ENCODE measurements at places on chromosomes 6 and 20. TPM values are rescaled to one million over a fixed set of nuclear protein-coding genes. Genes with fewer than 3 reads are reported as not detected.

RAET1L gene
- not detected for polyA plus RNA-seq

ADGRF5 gene
- not detected for polyA plus RNA-seq

FOXQ1 gene
- polyA plus RNA-seq: not detected

MAS1L gene
- polyA plus RNA-seq: not detected

ZFP57 gene
- polyA plus RNA-seq: 2.2 TPM

HDGFL1 gene
- polyA plus RNA-seq: not detected

DNA sequence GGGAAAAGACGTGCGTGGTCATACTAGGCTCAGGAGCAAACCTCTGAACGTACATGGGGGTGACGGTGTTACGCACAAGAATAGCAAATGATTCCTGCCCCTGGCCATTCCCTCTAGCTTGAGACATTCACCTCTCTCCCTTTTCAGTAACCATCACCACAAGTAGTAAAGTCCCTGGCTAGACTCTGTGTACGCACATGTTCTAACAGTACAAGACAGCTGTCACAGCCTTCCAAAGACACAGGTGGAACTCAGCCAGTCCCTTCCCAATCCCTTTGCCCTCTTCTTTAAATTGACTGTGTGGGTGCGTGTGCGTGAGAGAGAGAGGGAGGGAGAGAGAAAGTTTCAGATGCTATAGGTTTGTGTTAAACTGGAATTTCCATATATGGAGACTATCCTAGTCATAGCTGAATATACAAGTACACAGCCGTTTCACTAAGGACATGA is 67.3 kb downstream of the LY86 start:
- DNase-seq: no peak
- H3K27ac ChIP-seq: no peak overlapping the region
- H3K4me3 ChIP-seq: no peak overlapping the region
- peaks cover 64% of the 10 kb centered on the region for H3K4me1 ChIP-seq
- H3K36me3 ChIP-seq: no peaks in the 10 kb centered on the region
- H3K27me3 ChIP-seq: no peaks in the 10 kb centered on the region

DNA sequence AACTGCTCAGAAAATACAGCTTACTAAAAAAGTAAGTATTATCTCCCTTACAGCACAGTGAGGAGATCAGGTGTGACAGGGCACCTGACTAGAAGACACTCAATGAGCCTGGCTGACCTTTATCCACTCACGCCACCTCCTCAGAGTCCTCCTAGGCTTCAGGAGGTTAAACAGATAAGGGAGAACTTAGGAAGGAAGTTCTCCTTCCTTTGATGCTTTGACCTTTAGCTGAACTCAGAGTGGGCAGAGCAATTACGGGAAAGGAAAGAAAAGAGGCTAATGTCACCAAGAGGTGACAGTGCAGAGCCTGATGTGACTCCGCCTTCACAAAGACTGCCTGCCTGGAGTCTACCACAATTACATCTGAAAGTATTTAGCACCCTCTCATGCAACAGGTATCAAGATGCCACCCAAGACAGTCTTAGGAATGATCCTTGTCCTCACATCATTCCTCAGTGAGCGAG is 36.7 kb downstream of the MAN1A1 start:
- no peak overlapping the region for H3K27ac ChIP-seq
- peak overlapping the region; percentile 35 for H3K4me3 ChIP-seq
- no peaks in the 10 kb centered on the region for H3K36me3 ChIP-seq
- peaks cover 50% of the 10 kb centered on the region for H3K4me1 ChIP-seq

DNA sequence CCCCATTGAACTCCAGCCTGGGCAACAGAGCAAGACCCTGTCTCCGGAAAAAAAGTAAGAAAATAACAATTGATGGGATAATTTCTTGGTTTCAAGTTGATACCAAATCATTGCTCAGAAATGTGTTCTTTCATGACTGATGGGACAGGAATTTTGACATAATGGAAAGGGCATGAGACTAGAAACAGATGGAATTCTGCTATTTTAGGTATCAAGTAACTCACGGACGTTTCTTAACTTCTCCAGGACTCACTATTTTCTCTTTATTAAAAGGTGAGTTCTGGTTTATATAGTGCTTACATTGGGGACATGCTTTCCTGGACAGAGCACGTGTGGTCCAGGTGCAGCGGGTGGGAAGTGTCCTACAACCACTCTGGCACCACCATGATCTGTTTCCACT is 6.0 kb upstream of the DSP start:
- H3K27ac ChIP-seq: no peak overlapping the region
- H3K36me3 ChIP-seq: no peaks in the 10 kb centered on the region
- DNase-seq: no peak
- no peak overlapping the region for H3K4me3 ChIP-seq

- H3K4me1 ChIP-seq: no peaks in the 10 kb centered on the region
- DNase-seq: no peak
- H3K4me3 ChIP-seq: no peak overlapping the region
- no peaks in the 10 kb centered on the region for H3K27me3 ChIP-seq
- no peaks in the 10 kb centered on the region for H3K36me3 ChIP-seq
These were observed 35.4 kb upstream of the PRSS35 start for GRCh38 chr6:83476971-83477370.

DNA sequence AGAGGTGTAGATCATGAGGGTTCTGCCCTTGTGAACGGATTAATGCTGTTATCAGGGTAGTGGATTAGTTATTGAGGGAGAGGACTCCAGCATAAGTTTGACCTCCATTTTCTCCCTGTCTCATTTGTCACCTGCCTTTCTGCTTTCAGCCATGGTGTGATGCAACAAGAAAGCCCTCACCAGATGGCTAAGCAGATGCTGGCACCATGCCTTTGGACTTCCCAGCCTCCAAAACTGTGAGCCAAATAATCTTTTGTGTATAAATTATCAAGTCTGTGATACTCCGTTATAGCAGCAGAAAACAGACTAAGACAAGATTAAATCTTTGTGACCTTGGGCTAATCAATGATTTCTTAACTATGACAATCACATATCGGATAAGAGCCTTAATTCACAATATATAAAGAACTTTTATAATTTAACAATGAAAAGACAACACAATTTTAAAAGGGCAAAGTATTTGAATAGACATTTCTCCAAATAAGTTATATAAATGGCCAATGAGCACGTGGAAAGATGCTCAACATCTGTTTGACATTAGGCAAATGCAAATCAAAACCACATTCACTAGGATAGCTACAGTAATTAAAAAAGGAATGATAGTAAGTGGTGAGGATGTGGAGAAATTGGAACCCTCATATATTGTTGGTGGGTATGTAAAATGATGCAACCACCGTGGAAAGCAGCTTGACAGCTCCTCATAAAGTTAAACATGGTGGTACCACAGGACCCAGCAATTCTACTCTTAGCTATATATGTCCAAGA is 45.3 kb upstream of the IFNGR1 start:
- H3K4me1 ChIP-seq: peaks cover 12% of the 10 kb centered on the region
- H3K4me3 ChIP-seq: no peak overlapping the region
- H3K27ac ChIP-seq: no peak overlapping the region
- DNase-seq: no peak
- no peaks in the 10 kb centered on the region for H3K36me3 ChIP-seq

DNA sequence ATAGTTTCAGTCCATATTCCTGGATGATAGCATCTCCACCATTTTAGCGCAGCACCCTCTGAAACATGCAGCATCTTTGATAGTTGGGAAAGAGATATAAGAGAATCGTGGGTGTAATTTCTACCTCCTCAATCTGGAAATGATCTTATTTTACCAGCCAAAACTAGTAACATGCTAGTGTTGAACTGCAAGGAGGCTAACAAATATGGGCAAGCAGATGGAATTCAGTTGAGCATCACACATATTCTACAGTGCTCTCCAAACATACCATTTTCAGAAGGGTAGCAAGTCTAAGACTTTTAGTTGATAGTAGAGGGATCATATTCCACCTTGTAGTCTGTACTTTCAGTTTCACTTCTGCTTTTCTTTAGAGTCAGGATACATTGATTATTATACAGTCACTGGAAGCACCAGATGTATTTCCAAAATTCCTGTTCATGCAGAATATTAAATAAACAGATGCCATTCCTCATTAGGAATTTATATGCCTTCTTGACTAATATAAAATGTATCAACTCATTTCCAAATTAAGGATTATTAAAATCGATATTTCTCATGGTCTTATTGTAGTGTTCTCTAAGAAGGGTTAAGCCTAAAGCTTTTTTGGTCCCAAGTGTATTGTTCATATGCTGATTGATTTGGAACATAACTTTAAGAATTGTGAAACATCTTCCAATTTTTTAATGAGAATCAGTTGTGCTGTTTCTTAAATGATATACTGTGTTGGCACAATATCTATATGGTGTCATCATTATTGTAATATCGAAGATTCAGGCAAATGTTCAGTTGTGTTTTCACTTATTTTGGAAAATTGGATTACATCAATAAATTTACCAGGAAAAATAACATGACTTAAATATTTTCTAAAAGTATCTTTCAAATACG is 362.0 kb downstream of the CENPW start:
- no peak overlapping the region for H3K27ac ChIP-seq
- no peaks in the 10 kb centered on the region for H3K4me1 ChIP-seq
- DNase-seq: no peak
- H3K27me3 ChIP-seq: no peaks in the 10 kb centered on the region
- H3K36me3 ChIP-seq: no peaks in the 10 kb centered on the region

- no peak overlapping the region for H3K27ac ChIP-seq
- DNase-seq: no peak
- H3K4me3 ChIP-seq: no peak overlapping the region
- no peaks in the 10 kb centered on the region for H3K27me3 ChIP-seq
These were observed 14.2 kb downstream of the NDUFAF5 start for GRCh38 chr20:13799040-13799439.

DNA sequence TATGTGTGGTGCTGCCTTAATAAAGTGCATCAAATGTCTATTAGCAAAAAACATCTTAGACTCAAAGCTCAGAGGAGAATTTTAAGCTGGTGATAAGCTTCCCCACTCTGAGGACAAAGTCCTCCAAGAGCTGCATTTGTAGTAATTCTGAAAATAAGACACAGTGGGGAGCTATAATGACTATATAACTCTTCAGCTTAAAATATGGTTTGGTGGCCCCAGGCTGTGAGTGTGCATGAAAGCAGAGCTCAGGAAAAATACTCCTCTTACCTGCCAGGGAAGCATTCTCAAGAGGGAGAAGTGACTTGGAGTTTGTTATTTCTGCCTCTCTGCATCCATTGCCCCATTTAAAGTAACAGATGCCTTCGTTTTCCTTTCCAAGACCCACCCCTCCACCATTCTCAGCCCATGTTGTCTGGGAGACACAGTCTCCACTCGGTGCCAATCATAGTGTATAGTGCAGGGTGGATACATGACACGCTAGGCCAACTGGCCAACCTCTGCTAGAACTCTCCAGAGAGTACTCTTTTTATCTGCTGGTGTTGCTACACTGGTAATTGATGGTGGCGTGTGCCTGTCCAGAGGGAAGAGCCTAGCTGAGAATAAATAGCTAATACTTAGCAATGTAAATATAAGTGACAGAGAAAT is 229.2 kb downstream of the PHF3 start:
- no peaks in the 10 kb centered on the region for H3K4me1 ChIP-seq
- DNase-seq: no peak
- H3K4me3 ChIP-seq: no peak overlapping the region
- H3K36me3 ChIP-seq: no peaks in the 10 kb centered on the region
- H3K27me3 ChIP-seq: no peaks in the 10 kb centered on the region
- H3K27ac ChIP-seq: no peak overlapping the region

DNA sequence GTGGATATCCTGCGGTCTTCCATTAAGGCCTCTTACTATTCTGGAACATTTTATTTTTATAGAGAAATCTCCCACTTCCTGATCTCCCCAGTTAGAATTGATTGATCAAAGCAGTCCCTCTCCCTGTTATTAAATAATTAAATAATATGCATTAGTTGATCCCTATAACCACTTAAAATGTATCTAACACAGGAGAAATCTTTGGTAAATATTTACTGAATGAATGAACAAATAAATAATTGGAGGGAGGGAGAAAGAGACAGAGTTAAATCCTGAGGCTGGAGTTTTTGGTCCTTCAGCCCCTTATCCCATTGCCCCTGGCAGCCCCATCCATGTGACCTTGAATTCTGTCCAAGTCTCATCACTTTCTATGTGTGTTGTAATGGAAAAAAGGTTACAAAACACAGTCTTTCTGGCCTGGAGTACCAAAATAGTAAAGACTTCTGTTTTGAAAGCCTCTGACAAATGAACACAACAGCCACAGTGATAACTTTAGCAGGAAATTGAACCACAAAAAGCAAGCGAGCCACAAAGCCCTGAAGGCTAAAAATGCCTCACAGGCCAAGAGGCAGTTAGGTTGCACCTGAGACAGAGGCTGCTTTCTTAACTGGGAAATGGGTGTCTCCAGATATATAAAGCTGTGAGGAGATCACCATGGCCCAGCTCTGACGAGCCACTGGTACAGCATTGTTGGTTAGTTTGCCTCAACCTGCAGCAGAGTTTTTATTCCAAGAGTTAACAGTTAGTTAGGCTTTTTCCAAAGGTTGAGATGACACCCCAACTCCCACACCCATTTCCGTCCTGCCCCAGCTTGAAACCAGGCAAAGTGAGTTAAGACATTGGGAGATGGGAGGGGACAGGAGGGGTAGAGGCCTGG is 11.3 kb downstream of the NT5E start:
- DNase-seq: peak; percentile 70
- no peaks in the 10 kb centered on the region for H3K36me3 ChIP-seq
- H3K4me3 ChIP-seq: no peak overlapping the region
- H3K4me1 ChIP-seq: peaks cover 43% of the 10 kb centered on the region

DNA sequence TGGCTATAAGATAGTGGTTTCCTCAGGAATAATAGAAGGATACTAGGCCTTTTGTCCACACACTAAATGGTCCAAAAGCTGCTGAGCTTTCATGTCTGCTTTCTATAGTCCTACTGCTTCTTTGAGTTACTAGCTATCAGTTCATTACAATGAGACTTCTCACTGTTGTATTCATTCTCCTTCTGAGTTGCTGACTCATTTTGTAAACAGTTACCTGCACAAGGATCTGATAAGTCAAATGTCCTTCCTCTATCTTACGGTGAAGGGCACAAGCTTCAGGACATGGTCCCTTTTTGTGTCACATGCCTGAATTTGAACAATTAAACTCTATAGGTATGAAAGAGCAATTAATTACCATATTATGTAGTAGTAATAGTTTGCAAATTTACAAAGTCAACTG is 90.5 kb downstream of the MAN1A1 start:
- no peak overlapping the region for H3K27ac ChIP-seq
- H3K36me3 ChIP-seq: no peaks in the 10 kb centered on the region
- no peak for DNase-seq
- H3K27me3 ChIP-seq: no peaks in the 10 kb centered on the region
- H3K4me3 ChIP-seq: no peak overlapping the region
- peaks cover 9% of the 10 kb centered on the region for H3K4me1 ChIP-seq

- H3K36me3 ChIP-seq: no peaks in the 10 kb centered on the region
- no peaks in the 10 kb centered on the region for H3K27me3 ChIP-seq
- H3K4me3 ChIP-seq: no peak overlapping the region
- H3K27ac ChIP-seq: no peak overlapping the region
- DNase-seq: no peak
These were observed 35.6 kb downstream of the RIOK1 start for GRCh38 chr6:7424967-7425807.

- no peak overlapping the region for H3K4me3 ChIP-seq
- no peaks in the 10 kb centered on the region for H3K36me3 ChIP-seq
- no peaks in the 10 kb centered on the region for H3K27me3 ChIP-seq
- DNase-seq: no peak
- peaks cover 5% of the 10 kb centered on the region for H3K4me1 ChIP-seq
- H3K27ac ChIP-seq: no peak overlapping the region
These were observed 266.0 kb upstream of the CITED2 start for GRCh38 chr6:139640448-139640847.

- peaks cover 24% of the 10 kb centered on the region for H3K4me1 ChIP-seq
- H3K27me3 ChIP-seq: peaks cover 3% of the 10 kb centered on the region
- peak; percentile 82 for DNase-seq
- H3K36me3 ChIP-seq: no peaks in the 10 kb centered on the region
- H3K4me3 ChIP-seq: peak overlapping the region; percentile 42
These were observed 83.1 kb downstream of the IRF4 start for GRCh38 chr6:474453-475185.

- H3K36me3 ChIP-seq: no peaks in the 10 kb centered on the region
- no peak for DNase-seq
- H3K27ac ChIP-seq: no peak overlapping the region
- H3K4me3 ChIP-seq: no peak overlapping the region
- peaks cover 10% of the 10 kb centered on the region for H3K4me1 ChIP-seq
These were observed 23.9 kb downstream of the GNAS start for GRCh38 chr20:58876437-58876836.

Data from CD8-positive, alpha-beta memory T cell (primary cell).